Central memory CD4-positive, alpha-beta T cell (primary cell): ENCODE measurements at places on chromosomes 7 and 10.

DNA sequence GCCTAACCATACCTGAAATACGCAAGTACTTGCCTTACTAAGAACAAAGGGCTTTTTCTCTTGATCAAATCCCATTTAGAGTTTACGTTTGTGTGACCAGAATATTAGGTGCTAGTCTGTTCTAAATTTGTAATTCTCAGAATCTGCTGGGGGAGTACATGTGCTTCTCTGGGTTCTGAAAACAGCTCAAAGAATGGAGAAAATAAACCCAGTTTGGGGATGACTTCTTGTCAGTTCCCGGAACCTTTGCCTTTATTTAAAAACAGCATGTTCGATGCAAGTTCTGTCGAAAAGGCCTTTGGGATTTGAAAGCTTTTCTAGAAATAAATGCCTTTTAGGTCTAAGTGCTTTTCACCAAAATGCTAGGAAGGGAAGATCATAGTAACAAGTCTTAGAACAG lies 147.0 kb downstream of the ARID5B start:
- no peak for DNase-seq

DNA sequence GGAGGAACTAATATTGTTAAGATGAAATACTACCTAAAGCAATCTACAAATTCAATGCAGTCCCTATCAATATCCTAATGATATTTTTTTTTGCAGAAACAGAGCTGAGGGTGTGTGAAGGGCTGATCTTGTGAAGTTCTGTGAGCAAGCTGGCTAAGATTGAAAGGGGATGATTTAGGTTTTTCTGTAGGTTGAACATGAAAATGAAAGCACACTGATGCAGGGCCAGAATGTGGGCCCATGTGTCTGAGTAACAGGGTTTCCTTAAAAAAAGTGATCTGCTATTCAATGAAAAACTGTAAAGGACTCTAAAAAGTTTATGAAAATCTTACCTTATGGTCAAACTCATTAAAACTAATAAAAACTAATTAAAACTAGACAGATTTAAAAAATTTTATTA lies 47.4 kb downstream of the GRB10 start:
- DNase-seq: no peak

DNA sequence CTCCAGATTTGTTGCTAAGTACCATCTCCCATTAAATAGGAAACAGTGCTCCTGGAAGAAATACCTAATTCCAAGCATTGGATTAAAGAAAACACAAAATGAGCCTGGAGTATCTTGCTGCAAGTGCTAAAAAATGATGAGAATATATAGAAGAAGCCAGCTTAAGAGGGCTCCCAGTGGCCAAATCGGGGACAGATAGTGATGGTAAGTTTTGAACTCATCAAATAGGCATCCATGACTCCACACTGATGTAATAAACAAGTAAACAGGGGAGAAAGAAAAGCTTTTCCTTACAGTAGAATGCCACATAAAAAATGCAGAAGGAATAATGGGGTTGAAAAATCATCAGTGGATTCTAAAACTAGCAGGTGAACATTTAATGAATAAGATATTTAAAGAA lies 72.4 kb downstream of the CTTNBP2 start:
- no peak for DNase-seq

GRCh38 chr7:74586258-74587175 lies 71.0 kb upstream of the GTF2I start:
- no peak for DNase-seq

- DNase-seq: no peak
These were observed 207.6 kb upstream of the PLXNA4 start for GRCh38 chr7:132783824-132784223.

DNA sequence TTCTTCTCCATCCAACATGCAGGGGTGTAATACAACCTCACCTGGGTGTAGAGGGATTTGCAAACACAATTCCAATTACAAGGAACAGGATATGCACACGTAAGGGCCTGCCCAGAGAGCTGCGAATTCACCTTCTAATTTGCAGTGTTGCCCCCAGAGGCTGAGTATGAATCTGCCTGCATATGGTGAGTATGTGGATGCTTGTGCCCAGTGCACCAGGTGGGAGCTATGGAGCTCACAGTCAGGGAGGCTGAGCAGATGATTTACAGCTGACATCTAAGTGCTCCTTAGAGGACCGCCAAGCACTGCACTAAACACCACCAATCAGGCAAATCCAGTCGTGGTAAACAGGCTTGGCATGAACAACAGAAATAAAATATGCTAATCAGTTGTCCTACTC lies 132.0 kb downstream of the RELN start:
- no peak for DNase-seq

DNA sequence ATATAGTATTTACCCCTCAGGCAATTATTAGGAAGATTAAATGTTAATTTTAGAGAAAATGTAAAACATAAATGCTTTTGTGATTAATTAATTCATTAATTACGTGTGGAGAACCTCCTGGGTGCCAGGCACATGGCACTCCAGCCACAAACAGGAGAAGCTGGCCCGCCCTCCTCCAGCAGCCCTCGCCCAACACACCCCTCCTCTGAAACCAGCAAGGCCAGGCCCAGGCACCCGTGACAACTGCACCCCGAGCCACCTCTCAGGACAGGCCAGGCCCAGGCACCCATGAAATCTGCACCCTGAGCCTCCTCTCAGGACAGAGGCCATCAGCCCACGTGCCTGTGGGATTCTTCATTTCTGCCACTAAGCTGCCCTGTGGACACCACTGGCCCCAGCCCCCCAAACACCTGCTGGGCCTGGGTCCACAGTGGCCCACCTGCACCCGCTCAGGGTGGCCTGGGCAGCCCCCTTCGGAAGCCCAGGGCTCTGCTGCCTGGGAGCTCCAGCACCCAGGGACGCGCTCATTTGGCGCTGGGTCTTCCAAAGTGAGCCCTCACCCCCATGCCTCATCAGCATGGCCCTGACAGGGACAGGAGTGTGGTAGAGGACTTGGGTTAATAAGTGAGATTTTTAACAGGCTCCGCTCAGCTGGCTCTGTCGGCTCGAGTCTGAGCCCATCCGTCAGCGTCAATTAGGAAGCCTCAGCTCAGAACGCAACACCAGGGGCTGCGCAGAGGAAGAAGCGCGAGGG lies 482.1 kb downstream of the DNAJB6 start:
- DNase-seq: no peak

GRCh38 chr7:121288894-121289293 lies 39.9 kb upstream of the WNT16 start:
- no peak for DNase-seq

GRCh38 chr10:734481-734880 lies 45.0 kb upstream of the DIP2C start:
- no peak for DNase-seq

DNA sequence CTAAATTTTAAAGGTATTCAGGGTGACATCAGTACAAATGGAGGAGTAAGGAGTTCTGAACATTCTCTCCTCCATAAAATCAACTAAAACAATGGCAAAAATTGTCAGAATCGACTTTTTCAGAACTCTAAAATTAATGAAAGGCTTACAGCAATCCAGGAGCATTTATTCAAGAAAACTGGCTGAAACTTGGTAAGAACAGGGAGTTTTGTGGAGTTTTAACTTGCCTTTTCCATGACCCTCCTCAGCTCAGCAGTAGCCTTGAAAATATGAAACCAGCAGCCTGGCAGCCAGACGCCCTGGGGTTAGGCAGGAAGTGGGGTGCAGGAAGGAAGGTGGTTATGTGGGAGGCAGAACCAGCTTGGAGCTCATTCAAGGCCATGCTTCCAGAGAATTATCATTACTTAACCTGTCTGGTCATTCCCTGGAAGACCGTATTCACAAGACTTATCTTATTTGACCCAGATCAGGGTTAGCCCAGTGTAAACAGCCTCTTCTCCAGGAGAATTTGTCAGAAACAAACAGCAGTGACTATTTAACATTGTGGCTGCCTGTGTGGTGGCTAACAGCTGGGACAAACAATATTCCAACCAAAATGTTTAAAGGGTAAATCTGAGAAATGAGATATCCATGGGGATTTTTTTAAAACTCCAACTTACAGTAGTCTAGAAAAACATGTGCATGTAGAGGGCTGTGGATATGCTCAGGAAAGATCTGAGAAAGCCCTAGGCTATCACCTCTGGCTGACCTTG lies 75.7 kb upstream of the MACROH2A2 start:
- DNase-seq: no peak

DNA sequence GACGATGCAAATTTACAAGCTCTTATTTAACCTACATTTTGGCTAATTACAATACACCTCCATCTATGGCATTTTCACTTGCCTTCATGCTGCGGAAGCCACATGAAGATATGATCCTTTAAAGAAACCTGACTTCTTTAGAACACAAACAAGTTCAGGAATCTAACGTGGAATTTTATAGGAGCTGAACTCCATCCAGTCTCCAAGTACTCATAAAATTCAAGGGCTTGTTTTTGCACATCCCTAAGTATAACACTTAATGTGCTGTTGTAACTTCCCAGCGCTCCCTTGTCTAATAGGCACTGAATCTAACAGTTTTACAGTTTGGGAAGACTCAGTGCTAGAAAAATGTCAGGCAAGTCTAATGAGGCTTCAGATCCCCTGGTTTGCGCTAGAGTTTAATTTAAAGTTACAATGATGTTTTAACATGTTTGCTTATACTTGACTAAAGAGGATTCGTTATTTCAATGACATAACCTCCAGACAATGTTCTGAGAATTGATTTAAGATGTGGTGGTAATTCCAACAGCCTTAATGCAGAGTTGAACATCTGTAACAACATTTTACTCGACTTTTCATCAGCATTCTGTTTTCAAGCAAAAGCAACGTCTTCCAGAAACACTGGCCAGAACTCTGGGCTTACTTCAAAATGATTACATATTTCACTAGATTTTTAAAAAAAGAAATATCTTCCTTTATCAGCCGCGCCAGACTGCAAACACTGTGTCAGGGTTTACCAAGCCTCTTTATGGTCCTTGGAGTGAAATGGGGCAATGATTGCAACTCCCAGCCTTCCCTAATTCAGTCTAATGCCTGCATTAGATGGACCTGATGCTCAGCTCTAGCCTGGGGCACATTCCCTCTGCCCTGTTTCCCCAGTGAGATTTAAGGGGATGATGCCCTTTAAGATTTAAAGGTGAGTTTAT lies 664.3 kb downstream of the KCNMA1 start:
- no peak for DNase-seq

DNA sequence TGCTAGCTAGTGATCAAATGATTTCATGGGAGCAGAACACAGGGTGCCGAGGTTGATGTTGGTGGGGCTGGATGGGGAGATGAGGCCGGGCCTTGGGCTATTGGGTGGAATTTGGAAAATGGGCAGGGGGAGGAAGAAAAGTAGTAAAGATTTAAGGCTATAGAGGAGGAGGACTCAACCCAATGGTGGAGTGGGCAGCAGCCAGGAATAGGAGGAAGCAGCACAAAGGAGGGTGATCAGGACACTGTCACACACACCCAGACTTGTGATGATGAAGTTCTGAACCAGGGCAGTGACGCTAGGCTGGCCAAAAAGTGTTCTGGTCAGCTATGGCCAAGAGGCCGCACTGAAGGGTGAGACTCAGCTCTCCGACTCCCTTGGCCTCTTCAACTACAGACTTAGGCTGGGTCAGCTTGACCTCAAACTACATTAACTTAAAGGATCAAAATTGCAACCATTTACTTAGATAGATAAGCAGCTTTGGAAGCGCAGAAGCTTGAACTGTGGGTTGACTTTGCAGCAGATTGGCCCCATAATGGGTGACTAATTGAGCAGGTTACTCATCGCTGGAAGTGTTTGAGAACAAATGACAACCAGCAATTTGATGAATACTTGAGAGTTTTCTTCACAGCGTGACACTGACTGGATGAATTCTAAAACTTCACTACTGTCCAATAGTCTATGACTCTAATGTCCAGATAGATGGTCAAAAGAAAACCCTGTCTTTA lies 29.4 kb upstream of the GPR26 start:
- DNase-seq: no peak

DNA sequence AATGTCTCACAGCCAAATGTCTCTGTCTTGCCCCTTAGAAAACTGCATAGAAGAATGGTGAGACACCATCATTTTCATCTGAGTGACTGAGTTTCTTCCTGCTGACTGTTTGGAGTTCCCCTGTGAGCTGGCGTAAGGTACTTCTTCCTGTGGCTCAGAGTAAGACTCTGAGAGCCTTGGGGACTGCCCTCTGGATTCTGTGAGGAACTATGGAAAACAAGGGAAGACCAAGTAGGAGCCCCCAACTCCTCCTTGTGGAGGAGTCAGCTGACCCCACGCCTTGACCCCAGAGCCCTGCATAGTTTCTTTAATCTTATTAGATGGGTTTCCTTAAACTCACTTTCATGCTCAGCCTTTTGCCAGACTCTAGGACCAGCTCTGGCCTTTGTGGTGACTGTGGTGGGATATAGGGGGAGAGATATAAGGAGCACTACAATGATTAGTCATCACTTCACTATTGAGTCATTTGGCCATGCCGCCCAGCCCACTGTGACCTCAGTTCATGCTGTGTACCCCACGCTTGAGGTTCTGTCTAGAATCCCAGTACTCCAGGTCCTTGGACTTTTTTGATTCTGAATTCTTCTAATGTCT lies 51.8 kb upstream of the FAM133B start:
- no peak for DNase-seq

DNA sequence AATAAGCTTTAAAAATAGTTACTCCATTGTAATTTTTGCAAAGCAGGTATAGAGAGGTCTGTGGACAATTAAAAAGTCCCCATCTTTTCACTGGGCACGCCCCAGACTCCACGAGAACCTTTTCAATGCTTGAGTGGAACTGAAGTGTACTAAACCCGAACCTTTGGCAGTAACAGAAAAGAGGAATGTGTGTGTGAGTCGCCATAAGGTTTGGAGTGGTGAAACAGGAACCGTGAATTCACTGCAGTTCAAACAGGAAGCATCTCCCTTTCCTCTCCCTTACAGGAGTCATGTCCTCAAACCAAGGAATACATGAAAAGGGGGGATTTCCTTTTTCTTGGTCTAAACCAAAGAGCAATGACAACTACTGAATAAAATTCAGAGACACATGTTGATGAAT lies 23.2 kb downstream of the NDUFB2 start:
- no peak for DNase-seq

- no peak for DNase-seq
These were observed 53.5 kb downstream of the EPDR1 start for GRCh38 chr7:37973915-37974314.

- no peak for DNase-seq
These were observed 236.3 kb downstream of the BAMBI start for GRCh38 chr10:28913436-28914237.
